ENCODE measurements at places on chromosomes 12 and 14. TPM values are rescaled to one million over a fixed set of nuclear protein-coding genes. Genes with fewer than 3 reads are reported as not detected.

DNA sequence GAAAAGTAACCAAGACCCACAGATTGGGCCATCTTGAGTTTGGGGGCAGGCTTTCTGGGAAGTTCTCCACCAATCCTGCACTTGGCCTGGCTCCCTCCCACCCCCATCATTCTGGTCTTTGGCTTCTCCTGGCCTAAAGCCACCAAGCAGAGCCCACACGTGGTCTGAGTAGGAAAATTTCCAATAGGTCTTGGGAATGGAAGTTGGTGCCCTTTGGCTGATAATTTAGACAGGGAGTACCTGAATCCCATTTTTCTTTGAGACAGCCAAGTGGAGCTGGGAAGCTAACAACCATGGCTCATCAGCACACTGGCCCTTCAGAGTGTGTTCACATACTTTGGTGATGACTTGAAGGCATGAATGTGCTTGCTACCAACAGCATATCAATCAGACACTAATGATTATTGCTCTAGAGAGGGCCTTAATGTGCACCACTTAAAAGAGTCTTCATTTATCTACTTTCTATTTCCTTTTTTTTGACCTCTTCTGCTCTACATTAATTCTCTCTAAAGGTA, 156.0 kb downstream of the EGLN3 start:
- no peak overlapping the region for H3K4me3 ChIP-seq
- H3K36me3 ChIP-seq, result no peaks in the 10 kb centered on the region
- DNase-seq, result no peak
- H3K27me3 ChIP-seq, result 0 out of 2 replicates have a peak, but pooled peaks cover 2% of the 10 kb centered on the region
- peaks cover 5% of the 10 kb centered on the region for H3K4me1 ChIP-seq

RERG gene
- not detected for total RNA-seq

MSRB3 gene
- 7.7 TPM for total RNA-seq

- no peaks in the 10 kb centered on the region for H3K27me3 ChIP-seq
- no peaks in the 10 kb centered on the region for H3K36me3 ChIP-seq
Observed at GRCh38 chr12:75977952-75978671, 53.5 kb downstream of the PHLDA1 start.

- H3K4me1 ChIP-seq, result no peaks in the 10 kb centered on the region
- H3K4me3 ChIP-seq, result no peak overlapping the region
- no peak for DNase-seq
- no peaks in the 10 kb centered on the region for H3K36me3 ChIP-seq
- no peak overlapping the region for H3K27ac ChIP-seq
Observed at GRCh38 chr12:84315926-84316325, 596.7 kb downstream of the SLC6A15 start.

RAPGEF3 gene
- total RNA-seq, result 2.3 TPM

Data from Caco-2 (cell line).